ENCODE measurements at places on chromosomes 1 and 21. TPM values are rescaled to one million over a fixed set of nuclear protein-coding genes. Genes with fewer than 3 reads are reported as not detected.
A peak's percentile ranks its signal among the peaks of the same experiment; 100 is the strongest.

The ZNF648 gene
- not detected for total RNA-seq

The RPE65 gene
- not detected for total RNA-seq

The RNF2 gene
- total RNA-seq = 11.1 TPM

The BTBD19 gene
- 2.9 TPM for total RNA-seq

The GLIS1 gene
- not detected for total RNA-seq

The SLC26A9 gene
- total RNA-seq = not detected

The SYTL1 gene
- 0.55 TPM for total RNA-seq

The RRP15 gene
- total RNA-seq = 8.2 TPM

The PADI1 gene
- total RNA-seq = not detected

The TRAF3IP3 gene
- 1.1 TPM for total RNA-seq

The DCST2 gene
- total RNA-seq = not detected

The MORN1 gene
- total RNA-seq = 6.2 TPM

The PTCH2 gene
- total RNA-seq = 0.68 TPM

The PRAMEF14 gene
- not detected for total RNA-seq

The ARHGEF19 gene
- total RNA-seq = not detected

The KRTAP10-6 gene
- not detected for total RNA-seq

DNA sequence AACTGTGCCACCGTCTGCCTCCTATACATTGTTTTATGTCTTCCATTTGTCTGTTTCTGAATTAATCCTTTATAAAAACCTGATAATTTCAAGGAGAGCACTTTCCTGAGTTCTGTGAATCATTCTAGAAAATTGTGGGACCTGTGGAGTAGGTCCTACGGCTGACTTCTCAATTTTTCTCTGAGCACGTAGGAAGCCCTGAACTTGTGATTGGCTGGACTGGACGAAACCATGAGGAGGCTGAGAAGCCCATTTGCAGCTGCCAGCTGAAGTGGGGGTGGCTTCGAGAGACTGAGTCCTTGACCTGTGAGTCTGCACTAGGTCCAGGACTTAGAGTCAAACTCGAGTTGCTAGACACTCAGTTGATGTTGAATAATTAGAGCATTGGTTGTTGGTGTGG lies 277.1 kb upstream of the NCAM2 start:
- no peak for DNase-seq

- DNase-seq = no peak
Observed at GRCh38 chr1:202150602-202151001, 6.1 kb upstream of the ARL8A start.

- DNase-seq = no peak
Observed at GRCh38 chr1:59204001-59204400, 92.9 kb upstream of the FGGY start.

DNA sequence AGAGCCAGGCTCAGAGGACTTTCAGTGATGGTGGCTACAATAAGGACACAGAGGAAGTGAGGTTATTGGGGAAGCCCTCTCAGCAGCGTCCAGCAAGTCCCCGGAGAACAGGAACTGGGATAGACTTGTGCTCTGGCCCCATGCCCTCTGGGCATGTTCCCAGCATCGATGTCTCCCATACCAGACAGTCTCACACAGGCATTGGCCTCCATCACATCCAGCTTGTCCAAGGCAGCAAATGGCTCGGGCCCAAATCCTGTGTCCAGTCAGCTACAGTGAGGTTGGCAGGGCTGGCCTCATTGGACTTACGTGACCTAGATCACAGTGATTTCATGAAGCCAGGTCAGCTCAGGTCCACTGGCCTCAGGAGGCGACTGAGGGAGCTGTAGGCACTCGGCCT lies 19.6 kb upstream of the TMEM54 start:
- no peak for DNase-seq

- no peak for DNase-seq
Observed at GRCh38 chr1:76481672-76482071, 385.6 kb upstream of the ST6GALNAC5 start.

- DNase-seq = no peak
Observed at GRCh38 chr1:211371406-211372105, 44.9 kb downstream of the TRAF5 start.

DNA sequence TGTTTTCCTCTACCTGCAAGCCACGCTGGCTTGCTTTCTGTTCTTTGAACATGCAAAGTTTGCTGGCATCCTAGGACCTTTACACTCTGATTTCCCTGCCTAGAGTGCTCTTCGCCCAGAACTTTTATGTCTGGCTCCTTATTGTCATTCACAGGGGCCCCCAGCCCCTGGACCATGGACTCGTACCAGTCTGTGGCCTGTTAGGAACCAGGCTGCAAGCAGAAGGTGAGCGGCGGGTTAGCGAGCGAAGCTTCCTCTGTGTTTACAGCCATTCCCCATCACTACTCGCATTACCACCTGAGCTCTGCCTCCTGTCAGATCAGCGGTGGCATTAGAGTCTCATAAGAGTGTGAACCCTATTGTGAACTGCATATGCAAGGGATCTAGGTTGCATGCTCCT lies 73.0 kb downstream of the ATG4C start:
- DNase-seq = no peak

DNA sequence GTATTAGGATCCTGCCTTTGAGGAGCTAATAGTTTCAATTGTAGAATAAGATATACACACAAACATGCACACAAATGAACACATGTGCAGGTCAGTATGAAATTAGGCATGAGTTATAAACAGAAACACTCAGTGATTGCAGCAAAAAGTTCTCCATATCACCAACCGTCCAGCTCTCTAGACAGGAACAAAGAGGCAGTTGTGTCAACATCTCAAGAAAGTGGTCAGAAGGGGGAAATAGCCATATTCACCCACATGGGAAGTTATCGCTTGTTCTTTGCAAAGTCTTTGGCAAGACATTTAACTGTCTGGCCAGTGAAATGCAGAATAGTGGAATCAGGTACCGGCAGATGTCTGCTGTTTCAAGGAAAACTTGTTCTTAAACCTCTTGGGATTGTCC lies 29.4 kb upstream of the PIGC start:
- DNase-seq = no peak

DNA sequence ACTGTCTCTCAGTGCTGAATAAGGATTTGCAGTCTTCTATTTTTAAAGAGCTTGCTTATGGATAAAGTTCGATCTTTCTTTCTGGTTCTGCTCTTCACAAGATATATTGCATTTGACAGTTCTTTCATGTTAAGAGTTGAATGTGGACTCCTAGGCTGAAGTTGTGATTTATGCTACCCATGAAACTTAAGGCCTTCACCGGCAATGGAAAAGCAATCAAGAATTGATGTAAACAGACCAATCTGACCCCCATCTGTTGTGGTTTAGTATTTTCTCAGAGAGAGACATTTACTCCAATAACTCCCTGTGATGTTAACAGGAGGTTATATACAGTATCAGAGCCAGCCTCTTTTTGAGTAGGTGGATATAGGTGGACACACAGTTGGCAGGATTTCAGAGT lies 165.8 kb downstream of the PAPPA2 start:
- DNase-seq = no peak

DNA sequence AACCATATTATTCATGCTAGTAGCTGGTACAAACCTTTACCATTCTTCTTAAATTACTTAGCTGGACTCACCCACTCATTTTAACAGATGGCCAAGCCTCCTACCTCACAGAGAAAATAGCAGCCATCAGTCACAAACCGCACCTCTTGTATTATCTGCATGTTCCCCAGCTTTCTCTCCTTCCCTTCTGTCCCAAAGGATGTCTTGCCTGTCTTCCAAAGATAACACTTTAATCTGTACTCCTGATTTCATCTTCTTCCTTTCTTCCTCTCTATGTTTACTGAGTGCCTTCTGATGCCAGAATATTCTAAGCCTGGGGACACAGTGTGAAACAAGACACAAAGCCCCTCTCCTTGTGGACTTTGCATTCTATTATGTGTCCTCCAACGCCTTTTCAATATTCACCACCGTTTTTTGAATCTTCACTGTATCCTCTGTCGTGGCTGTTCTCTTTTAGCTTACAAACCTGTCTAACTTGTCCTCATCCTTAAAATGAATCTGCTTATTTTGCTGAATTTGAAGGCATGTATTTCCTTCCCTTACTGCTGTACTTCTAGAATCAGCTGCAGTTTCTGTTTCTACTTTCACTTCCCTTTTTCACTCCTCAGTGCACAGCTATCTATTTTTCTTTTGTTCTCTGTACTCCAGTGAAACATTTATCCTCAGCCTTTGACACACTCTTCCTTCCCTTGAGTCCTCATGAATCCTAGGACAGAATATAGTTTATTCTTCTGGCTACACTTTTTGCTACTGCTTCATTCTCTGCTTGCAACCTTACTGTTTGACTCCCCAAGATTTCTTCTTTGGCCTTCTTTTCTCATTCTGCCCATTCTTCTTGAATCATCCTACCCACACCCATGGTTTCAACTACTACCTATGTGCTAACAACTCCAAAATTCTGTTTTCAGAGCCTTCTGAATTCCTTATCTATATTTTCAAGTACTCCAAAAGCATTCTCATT lies 216.9 kb upstream of the SAMSN1 start:
- DNase-seq = no peak

GRCh38 chr1:7257225-7257624 lies 472.0 kb downstream of the CAMTA1 start:
- DNase-seq = no peak

- DNase-seq = no peak
Observed at GRCh38 chr1:115729756-115730155, 38.8 kb downstream of the CASQ2 start.

GRCh38 chr1:201275253-201275666 lies 8.0 kb upstream of the PKP1 start:
- no peak for DNase-seq

DNA sequence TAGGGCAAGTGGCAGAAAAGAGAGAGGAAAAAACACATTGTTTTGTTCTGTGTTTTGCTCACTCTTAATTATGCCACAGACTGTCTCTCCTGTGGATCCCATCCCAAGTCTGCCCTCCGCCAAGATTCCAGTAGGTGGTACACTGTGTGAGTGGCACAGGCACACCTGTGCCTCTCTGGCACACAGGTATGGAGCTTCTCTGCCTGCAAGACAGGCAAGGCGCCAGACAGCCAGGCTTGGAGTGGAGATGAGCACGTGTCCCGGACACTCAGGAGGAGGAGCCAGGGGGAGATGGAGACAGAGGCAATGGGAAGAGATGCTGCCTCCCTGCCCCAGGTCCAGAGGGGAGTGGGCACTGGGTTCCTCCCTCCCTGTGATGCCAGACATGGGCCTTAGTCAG lies 6.5 kb upstream of the GRIK3 start:
- DNase-seq = no peak

GRCh38 chr1:156766298-156767100 lies 836 bp upstream of the PRCC start:
- peak; percentile 51 for DNase-seq

GRCh38 chr1:204663644-204664383 lies 21.7 kb downstream of the LRRN2 start:
- no peak for DNase-seq

DNA sequence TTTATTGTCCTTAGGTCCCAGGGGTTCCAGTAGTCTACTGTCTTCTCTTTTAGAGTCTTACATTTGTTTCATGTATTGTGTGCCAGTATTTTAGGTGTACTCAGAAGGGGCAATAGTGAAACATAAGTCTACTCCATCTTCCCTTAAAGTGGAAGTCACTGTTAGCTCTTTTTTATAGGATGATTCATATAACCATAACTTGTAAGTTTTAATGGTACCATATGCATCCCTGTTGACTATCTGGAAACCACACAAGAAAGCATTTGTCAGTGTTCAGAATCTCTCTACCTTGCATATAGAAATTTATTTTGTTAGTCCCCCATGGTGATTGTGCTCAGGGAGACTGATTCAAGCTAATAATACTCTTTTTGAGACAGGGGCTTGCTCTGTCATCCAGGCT lies 149.9 kb downstream of the HS2ST1 start:
- DNase-seq = no peak

- no peak for DNase-seq
Observed at GRCh38 chr1:200751717-200752116, 13.0 kb downstream of the CAMSAP2 start.

- DNase-seq = no peak
Observed at GRCh38 chr1:110489406-110489805, 29.6 kb downstream of the KCNA10 start.

DNA sequence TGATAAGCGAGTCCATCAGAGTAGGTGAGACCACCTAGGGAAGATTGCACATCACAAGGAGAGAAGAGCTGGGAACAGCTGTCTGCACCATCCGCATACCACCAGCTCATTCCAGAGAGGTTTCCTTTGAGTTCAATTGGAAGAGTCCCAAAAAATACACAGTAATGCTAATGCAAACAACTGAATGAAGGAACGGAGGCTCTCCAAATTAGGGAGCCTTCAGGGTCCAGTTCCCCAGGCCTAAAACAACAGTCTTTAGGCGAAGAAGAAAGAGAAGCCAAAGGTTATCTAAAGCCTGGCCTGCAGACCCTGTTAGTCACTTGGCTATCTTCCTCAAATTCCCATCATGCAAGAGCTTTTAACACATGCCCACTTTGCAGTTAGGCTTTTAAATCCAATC lies 246.4 kb downstream of the PBX1 start:
- DNase-seq = no peak

- no peak for DNase-seq
Observed at GRCh38 chr1:5526385-5526750, 465.9 kb downstream of the NPHP4 start.
